ENCODE measurements at places on chromosomes 7 and 10. TPM values are rescaled to one million over a fixed set of nuclear protein-coding genes. Genes with fewer than 3 reads are reported as not detected.

Gene RARRES2
- total RNA-seq, result 12.6 TPM

Gene PDZD7
- 7.4 TPM for total RNA-seq

Gene KCNH2
- 2.8 TPM for total RNA-seq

Gene AOAH
- not detected for total RNA-seq

Gene H2BK1
- not detected for total RNA-seq

Gene NOLC1
- total RNA-seq, result 79.1 TPM

Measured in HT-29 (cell line).